Bone marrow (tissue), 2 donors: ENCODE measurements at places on chromosomes 6 and 20.

DNA sequence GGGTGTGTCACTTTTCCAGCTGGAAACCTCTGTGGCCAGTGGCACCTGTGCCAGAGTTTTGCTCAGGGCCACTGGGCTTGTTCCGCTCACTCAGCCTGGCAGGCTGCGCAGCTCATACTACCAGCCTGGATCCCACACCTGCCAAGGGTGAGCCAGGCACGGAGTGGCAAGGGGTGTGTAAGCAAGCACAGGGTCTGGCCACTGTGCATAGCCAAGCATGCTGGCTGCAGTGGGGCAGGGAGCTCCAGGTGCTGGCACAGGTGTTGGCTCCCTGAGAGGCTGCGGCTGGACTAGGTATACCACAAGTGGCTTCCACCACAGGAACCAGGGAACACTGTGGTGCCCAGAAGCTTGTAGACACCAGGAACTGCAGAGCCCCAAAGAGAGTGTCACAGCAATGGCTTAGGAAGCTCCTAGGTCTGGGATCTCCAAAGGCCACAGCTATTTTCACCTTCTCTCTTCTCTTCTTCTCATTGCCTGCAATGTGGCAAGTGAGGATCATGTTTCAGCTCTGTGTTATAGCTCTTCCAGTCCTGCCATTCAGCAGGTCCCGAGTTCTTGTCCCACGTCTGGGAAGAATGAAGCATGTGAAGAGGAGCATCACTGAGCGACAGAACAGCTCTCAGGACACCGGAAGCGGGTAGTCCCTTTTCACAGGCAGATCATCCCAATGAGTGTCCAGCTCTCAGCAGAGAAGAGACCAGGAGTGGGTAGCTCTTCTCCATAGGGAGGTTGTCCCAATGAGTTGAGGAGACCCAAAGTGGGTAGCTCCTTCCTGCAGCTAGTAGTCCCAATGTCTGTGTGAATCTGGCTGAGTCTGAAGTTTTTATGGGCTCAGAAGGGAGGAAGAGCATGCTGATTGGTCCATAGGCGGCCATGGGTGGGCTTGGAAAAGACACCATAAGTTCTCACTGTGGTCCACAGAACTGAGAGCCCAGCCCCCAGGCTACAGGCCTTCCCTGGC lies 41.3 kb downstream of the WASF1 start:
- no peak for DNase-seq

DNA sequence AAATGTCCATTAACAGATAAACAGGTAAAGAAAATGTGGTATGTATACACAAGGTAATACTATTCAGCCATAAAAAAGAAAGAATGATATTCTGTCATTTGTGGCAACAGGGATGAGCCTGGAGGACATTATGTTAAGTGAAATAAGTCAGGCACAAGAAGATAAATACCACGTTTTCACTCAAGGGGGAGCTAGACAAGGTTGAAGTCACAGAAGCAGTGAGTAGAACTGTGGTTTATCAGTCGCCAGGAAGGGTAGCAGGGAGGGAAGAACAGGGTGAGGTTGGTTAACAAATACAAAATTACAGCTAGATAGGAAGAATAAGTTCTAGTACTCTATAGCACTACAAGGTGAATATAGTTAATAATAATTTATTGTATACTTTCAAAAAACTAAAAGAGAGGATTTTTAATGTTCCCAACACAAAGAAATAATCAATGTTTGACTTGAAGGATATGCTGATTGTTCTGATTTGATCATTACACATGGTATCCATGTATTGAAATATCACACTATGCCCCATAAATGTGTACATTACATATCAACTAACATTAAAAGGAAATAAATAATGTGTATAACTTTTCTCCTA lies 21.1 kb downstream of the RTN4IP1 start:
- no peak for DNase-seq

DNA sequence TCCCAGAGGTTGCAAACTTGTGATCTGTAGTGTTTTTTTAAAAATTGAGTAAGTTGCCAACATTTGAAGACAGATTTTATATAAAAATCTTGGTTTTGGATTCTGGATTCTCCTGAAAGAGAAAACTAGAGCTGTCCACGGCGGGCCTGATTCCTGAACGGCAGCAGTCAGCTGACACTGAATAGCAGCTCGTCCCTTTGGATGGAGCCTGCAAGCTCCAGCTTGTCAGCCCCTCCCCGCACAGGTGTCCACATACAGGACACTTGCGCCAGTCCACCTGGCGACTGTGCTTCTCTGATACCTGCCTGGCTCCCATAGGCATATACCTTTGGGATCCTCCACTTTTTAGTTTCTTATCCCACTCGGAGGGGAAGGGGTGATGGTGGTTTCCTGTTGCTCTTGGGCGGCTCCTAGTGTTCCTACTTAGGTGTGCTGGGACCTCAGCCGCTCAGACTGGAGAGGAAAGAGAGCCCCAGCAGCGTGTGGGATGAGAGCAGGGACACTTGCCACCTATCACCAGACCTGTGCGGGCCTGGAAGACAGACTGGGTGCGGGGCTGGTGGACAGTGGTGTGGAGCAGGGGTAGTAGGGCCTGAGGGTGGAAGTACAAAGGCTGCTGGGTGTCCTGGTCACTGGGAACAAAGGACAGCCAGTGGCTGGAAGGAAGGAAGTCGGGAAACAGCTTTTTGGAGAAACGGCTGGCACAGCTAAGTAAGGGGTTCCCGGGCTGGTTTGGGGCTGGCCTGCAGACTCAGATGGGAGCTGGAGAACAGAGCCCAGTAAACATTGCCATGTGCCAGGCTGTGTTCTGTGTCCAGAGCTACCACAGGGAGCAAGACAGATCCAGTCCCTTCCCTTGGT lies 18.3 kb downstream of the GHRH start:
- DNase-seq = no peak

- no peak for DNase-seq
Observed at GRCh38 chr6:108793516-108794251, 54.5 kb upstream of the ARMC2 start.

DNA sequence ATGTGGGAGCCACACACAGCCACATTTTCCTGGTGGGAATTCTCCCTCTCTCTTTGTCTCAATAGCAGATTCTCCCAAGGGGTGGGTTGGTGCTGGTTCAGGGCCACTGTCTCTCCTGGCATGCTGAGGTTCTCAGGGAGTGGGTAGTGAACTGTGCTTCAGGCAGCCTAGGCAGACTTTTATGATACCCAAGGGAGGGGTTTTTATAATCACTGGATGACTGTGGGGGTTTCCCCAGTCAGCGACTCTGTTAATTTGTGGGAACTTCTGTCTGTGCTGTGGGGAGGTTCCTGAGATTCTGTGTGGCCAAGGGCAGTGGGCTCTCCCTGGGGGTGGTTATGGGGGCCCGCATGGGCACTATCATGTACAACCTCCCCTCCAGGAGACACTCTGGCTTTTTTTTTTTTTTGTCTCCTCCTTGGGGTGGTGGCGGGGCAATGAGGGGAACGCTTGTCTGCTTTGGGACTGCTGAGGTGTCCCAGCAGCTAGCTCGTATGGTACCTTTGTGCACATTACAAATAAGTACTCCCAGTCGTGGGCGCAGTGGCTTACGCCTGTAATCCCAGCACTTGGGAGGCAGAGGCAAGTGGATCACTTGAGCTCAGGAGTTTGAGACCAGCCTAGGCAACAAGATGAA lies 10.0 kb downstream of the PTK7 start:
- DNase-seq = no peak

DNA sequence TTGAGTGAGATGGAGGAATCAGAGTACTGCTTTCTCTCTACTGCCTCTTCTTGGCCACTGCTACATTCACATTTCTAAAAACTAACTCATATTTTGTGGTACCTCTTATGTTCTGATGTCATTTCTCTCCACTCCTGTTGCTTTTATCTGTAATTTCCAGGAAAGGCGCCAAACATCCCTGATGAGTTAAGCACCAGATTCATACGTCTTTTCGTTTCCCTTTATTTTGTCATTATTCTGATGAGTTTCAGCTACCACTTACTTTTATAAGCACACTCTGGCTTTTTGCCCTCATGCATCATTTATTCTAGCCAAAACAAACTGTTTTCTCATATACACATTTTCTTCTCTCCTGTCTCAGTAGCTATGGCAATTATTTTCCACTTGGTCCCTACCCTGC lies 680.0 kb downstream of the RNF144B start:
- DNase-seq = no peak

GRCh38 chr6:21213492-21213891 lies 380.1 kb upstream of the SOX4 start:
- no peak for DNase-seq

- DNase-seq = no peak
Observed at GRCh38 chr20:32569380-32570305, 15.5 kb downstream of the NOL4L start.

GRCh38 chr20:46040902-46041535 lies 12.0 kb downstream of the SLC12A5 start:
- DNase-seq = no peak

GRCh38 chr6:168303982-168304751 lies 15.4 kb downstream of the DACT2 start:
- no peak for DNase-seq

DNA sequence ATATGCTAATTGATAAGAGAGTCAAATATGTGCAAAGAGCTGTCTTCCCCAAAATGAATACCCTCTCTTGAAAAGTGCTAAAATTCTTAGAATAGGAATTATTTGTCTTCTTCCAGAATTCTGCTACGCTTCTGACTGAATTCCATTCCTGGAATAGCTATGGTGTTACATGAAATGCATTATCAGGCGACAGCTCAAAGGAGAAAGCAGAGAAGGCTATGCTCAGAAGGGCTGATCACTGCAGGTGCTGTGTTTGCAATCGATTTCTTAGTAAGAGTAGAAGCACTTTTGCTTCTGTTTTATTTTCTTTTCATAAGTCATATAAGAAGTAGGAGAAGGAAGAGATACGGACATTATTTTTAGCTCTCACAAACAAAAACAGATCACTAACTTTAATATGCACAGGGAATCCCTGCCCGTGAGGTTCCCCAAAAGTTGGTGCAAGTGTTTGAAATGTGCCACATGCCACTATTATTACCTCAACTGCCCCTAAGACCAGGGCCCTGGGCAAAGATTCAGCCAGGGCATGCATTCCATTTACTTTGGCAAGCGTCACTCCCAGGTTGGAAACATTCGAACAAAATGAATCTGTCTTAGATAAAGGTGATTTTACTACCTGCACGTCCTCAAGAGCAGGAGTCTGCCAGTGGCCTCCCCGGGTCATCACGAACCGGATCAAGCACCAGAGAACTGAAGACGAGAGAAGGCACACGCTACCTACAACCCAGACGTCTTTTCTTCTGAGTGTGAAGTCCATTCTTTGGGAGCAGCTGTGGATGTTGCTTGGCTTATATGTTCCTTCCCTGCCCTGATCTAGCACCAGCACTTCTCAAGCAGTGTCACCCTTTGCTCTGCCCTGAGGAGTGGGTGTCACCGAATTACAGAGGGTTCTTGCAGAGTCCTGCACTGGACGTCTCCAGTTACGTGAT lies 7.2 kb downstream of the MYLK4 start:
- no peak for DNase-seq
